ENCODE measurements at places on chromosomes 16 and 17.

GRCh38 chr17:48795444-48796162 is 21.4 kb downstream of the TTLL6 start:
- DNase-seq, result no peak

- peak; percentile 12 for DNase-seq
Observed at GRCh38 chr16:74607962-74608356, 1.0 kb upstream of the GLG1 start.

GRCh38 chr17:9211133-9211765 is 189.9 kb downstream of the NTN1 start:
- no peak for DNase-seq

GRCh38 chr17:42138749-42139492 is 15.9 kb downstream of the RAB5C start:
- DNase-seq, result no peak

GRCh38 chr17:83180996-83181481 is 101.6 kb downstream of the METRNL start:
- no peak for DNase-seq

DNA sequence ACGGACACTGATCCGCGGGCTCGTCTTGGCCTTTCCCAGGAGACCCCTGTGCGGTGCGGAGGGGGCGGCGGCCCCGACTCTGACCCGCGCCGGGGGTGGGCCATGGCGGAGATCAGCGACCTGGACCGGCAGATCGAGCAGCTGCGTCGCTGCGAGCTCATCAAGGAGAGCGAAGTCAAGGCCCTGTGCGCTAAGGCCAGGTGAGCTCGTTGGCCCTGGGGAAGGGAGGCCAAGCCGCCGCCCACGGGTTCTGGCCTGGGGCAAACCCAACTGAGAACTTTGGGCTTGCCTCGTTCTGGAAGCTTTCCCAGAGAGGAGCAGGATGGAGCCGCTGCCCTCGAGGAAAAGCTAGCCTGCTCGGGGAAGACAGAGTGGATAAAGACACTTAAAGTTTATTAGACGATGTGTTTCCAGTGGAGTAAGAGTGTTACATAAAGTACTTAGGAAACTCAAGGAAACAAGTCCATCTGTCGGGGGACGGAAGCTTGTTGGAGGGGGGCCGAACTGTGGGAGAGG is 540 bp downstream of the PPP4C start:
- no peak for DNase-seq

DNA sequence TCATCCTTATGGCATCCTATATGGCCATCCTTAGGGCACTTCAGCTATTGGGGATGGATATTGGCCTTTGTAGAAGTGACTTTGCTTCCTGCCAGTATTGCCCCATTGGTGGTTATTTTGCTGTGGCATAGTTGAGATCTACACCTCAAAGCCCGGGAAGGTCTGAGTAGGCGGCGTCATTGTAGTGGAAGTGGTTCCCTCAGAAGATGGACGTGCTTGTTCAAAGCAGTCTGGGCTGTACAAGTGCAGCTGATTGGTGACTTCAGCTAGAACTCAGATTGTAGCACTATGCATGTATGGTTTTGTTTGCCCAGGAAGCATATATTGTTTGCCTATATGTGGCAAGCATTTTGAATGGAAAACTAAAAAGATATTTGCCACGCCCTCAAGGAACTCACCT is 83.2 kb downstream of the TMC6 start:
- no peak for DNase-seq

GRCh38 chr16:62760398-62760797 is 724.2 kb upstream of the CDH8 start:
- DNase-seq, result no peak

DNA sequence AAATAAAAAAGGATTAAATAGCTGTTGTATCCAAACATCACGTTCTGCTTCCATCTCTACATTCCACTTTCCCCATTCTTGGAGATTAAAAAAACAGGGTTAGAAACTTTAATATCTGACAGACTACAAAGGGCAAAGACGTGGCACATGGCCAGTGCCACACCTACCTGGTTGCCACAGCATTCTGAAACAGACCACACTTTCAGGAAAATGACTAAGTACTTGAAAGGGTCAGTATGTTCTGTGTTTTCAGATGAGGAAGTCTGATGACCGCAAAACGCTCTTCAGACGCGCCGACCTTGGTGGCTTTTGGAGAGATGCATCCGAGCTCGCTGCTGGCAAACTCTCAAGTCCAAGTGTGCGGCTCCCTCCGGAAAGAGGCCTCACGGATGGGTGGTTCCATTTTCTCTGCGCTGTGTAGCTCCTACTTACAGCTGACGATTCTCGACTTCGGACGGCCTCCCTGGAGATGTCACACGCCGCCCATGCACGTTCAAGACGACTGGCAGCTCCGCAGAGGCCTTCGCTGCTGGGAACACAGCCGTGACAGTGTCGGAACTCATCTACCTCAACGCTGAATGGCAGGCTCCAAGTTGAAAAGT is 15.5 kb downstream of the MAP1LC3B start:
- DNase-seq, result peak; percentile 87

Measured in upper lobe of right lung (tissue), 1 donor.